ENCODE measurements at places on chromosomes 12 and 14.

DNA sequence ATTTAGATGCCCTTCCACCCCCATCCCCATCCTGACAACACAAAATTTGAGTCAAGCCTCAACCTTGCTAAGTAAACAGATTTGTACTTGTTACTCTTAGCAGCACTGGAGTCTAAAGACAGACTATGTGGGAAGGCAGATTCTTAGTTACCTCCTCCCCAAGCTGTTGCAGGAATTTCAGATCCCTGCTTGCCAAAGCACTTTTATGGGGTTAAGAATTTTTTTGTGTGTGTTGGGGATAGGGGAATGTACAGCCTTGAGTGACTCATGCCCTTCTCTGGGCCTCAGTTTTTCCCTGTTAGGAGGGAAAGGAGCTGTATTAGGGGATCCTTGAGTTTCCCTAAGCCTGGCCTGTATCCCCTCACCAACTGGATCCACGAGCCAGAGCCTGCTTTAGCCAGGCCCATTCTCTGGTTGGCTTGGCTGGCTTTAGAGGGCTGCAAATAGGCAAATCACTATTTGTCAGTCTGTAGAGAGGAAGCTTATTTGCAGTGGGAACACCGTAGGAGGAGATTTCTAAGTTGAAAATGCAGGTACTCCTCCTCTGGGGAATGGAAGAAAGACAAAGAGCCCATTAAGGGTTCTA lies 27.7 kb upstream of the RNU6-8 start:
- no peak for DNase-seq

DNA sequence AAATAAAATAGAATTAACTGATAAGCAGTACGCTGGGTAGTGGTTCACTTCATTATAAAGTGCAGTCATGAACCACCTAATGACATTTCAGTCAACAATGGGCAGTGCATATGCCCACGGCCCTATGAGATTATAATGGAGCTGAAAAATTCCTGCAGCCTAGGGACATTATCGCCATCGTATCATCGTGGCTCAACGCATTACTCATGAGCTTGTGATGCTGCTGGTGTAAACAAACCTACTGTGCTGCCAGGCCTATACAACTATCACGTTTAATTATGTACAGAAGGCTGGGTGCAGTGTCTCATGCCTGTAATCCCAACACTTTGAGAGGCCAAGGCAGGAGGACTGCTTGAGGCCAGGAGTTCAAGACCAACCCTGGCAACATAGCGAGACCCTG lies 62.3 kb upstream of the TMEM263 start:
- no peak for DNase-seq

DNA sequence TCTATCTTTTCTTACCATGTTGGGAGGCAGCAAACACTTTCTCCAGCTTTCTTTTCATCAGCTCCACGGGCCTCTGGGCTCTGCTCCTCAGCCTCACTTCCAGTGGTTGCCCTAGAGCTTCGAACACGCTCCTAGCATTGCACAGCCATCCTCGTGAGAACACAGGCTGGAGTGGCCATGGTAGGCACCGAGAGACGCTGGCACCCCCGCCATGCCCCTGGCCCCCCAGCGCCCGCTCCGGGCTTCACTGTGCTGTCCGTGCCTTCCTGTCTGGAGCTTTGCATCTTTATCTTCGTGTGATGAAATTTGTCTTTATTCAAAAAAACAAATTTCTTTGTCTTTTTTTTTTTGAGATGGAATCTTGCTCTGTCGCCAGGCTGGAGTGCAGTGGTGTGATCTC lies 352.2 kb downstream of the TMEM121 start:
- no peak for DNase-seq

DNA sequence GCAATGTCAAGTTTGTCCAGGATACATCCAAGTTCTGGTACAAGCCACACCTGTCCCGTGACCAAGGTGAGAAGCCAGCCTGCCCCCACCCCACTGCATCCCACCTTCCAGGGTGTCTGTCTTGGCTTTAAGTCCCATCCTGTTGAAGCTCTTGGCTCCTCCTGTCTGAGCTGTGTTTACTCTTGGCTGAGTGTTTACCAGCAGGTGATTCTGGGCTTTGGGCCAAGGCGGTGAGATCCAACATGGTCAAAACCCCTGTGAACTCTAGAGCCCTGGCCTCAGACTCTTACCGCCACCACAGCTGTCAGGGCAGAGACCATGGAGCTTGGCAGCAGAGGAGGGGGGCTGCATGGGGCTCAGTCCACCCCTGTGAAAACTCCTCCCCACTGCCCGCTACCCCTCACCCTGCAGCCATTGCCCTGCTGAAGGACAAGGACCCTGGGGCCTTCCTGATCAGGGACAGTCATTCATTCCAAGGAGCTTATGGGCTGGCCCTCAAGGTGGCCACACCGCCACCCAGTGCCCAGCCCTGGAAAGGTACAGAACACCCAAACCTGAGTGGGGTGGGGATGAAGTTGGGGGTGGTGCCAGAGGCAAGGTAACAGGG lies 11.6 kb downstream of the TNS2 start:
- no peak for DNase-seq

GRCh38 chr14:37792124-37792523 lies 196.7 kb downstream of the TTC6 start:
- DNase-seq: no peak

DNA sequence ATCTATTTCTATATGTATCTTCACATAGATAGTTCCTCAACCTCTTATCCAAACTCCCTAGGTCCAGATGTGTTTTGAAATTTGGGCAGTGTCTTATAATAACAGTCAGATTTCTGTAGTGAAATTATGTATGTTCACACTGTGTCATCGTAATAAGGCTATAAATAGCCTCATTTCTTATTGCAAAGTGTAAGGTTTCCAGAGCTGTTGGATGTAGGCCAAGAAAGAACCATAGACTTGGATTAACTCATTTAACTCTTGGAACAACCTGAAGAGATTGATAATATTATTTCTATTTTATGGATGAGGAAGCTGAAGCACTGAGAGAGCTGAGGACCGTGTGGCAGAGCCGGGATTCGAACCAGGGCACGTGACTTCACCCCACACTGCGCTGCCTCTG lies 49.0 kb upstream of the PIWIL1 start:
- DNase-seq: no peak

DNA sequence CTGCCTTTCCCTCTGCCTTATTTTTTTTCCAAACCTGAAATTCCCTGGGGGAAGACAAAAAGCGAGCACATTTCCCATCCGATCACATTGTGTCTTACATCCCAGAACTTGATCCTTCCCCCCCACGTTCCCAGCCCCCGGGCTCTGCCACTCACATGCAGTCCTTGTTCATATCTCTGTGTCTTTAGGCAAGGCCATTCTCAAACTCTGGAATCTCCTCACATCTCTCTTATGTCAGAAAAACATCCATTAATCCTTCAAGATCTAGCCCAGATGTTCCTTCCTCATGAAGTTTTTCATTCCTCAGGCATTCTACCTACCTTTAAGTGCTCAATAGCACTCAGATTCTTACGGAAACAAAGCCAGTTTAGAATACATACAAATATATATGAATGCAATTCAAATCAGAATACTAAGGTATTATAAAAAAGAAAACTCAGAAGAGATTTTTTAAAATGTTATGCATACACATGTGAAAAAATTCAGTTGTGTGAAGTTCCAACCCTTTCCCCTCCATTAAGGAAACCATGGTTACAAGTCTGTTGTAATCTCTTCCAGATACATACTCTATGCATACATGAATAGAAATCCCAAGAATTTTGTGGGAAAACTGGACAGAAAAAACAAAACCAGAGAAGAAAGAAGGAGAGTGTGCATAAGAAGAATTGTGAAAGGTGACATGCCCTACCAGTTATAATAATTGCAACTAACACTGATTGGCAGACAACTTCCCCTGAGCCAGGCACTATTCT lies 120.3 kb downstream of the SLC38A1 start:
- no peak for DNase-seq

DNA sequence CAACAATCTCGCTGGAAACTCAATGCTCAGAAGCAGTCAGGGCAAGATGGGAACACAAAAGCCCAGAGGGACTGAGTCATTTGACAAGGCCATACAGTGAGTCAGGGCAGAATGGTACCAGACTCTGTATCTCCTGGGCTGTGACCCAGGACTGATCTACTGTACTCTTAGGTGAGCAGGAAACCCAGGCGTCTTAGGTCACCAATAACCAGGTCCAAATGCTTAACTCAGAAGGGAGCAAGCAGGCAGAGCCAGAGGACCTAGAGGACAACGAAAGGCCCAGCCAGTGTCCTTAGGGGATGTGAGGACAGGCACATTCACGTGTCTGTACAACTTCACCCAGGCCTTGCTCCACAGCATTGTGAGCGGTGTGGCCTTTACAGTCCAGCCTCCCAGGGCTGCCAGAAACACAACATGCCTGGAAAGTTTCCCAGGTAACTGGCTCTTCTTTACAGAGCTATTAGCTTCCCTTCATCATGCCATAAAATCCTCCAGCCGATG lies 69.9 kb downstream of the ARL6IP4 start:
- DNase-seq: no peak

- no peak for DNase-seq
Observed at GRCh38 chr14:58078068-58078467, 73.9 kb downstream of the ARMH4 start.

GRCh38 chr14:66979101-66979974 lies 209.9 kb upstream of the GARIN2 start:
- DNase-seq: no peak

DNA sequence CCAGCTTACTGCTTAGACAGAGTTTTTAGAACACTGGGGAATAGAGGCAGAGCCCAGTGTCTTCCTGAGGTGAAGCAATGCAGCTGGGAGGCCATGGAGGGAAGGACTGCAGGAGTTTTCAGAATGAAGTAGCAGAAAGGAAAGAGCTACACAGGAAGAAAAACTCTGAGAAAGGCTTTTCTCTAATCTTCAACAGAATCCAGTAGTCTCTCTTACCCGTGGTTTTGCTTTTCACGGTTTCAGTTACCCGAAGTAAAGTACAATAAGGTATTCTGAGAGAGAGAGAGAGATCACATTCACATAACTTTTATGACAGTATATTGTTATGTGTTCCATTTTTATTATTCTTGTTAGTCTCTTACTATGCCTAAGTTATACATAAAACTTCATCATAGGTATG lies 761.6 kb downstream of the BCL11B start:
- no peak for DNase-seq

DNA sequence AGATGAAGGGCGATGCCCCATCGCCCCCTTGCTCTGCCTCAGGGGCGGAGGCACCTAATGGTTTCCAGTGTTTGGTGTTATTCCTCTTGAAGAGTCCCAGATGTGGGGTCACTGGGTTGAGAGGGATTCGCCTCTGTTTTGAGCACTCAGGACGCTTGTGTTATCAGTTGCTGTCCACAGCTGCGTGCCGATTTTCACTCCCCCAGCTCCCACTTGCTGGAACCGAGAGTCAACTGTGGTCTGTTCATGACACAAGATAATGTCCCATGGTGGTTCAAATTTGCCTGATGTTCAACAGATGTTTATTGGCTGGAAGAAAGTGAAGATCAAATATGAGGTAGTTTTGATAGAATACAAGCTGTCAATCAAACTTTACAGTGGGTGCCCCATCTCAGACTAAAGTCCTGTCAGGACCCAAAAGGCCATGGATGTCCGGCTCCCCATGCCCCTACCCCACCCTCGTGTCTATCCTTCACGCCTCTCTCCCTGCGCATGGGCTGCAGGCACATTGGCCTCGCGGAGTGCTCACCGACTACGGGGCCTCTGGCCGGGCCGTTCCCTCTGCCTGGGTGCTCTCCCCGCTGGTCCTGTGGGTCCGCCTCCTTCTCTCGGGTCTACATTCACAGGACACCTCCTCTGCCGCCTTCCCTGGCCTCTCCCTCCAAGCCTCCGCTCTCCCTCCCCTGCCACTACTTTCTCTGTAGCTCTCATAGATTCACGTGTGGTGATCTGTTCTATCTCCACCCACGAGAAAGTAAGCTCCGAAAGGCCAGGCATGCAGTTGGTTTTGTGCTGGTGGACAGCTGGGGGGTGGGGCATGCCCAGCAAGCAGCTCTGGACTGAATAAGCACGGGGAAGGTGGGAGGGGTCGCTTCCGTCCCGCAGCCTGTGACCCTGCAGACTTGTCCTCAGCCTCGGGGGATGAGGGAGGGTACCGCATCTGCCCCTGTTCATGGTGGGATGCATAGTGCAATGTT lies 6.8 kb upstream of the TRAF3 start:
- no peak for DNase-seq

Data from activated CD4-positive, alpha-beta T cell treated with anti-CD3 and anti-CD28 coated beads, Interleukin-2, amount 10 ng/mL, durations not matched to agents 7 days and 5 days (primary cell).